ENCODE measurements at places on chromosomes 3 and 15.

DNA sequence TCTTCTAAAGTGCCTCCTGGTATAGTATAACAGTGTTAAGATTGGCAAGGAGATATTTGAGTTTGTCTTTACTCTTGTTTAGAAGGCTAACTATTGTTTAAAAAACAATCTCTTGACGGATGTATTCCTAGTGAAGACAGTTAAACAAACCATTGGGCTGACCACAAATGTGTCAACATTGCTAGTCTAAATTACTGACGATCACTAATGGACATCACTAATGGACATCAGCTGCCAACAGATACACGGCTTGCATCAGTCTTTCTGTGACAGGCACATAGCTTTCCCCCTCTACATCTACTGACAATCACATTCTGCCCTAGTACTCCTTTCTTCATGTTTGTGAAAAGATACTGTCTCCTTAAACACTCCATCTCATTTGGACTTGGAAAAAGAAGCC, 57.1 kb upstream of the ETV5 start:
- DNase-seq: no peak

DNA sequence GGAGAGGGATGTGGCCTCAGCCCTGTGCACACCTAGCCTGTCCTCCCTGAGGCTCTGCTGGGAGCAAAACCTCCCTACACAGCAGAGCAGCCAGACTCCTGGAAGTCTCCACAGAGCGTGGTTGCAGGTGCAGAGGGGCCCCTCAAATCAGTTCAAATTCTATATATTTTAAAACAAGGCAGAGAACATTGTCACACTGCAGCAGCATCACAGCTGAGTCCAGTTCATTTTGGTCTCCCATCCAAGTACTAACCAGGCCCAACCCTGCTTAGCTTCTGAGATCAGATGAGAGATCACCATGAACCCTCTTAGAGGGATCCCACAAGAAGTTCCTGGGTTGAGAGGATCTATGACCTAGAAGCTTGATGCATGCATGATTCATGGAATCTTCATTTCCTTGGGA, 331.0 kb upstream of the RGMA start:
- DNase-seq: no peak

DNA sequence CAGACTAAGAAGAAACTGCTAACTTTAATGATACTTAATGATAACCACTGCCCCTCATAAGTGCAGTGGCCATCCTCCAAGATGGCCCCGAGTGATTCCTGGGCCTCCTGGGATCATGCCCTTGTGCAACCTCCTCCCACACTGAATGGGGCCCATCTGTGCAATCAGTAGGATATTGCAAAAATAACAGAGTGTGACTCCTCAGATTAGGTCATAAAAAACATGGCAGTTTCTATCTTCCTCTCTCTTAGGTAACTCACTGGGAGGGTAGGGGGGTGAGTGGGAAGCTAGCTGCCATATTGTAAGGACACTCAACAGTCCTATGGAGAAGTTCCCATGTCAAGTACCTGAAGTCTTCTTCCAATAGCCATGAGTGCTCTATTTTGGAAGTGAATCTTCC, 173.0 kb downstream of the SHQ1 start:
- no peak for DNase-seq

DNA sequence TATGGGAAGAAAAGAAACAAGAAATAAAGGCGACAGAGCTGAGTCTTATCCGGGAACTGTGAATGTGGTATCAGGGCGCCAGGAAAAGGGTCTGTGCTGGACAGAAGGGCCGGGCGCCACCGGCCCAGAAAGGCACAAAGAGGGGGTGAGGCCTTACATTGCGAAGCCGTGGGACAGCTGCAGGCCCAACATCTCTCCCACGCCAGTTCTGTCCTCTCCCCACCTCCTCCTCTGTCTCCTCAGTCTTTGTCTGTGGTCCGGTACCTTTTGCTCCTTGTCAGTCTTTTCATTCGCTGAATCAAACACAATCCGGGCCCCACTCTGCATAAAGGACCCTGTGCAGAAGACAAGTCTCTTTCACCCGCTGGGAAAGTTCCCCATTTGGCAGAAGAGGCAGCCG, 81.8 kb downstream of the LRIG1 start:
- DNase-seq: no peak

- peak; percentile 81 for DNase-seq
Observed at GRCh38 chr3:50264383-50264963, 4.5 kb upstream of the SEMA3B start.

GRCh38 chr15:92098869-92099268, 245.4 kb downstream of the SLCO3A1 start:
- peak; percentile 32 for DNase-seq

All from occipital lobe (tissue), 3 donors.